ENCODE measurements at places on chromosomes 6 and 20.

DNA sequence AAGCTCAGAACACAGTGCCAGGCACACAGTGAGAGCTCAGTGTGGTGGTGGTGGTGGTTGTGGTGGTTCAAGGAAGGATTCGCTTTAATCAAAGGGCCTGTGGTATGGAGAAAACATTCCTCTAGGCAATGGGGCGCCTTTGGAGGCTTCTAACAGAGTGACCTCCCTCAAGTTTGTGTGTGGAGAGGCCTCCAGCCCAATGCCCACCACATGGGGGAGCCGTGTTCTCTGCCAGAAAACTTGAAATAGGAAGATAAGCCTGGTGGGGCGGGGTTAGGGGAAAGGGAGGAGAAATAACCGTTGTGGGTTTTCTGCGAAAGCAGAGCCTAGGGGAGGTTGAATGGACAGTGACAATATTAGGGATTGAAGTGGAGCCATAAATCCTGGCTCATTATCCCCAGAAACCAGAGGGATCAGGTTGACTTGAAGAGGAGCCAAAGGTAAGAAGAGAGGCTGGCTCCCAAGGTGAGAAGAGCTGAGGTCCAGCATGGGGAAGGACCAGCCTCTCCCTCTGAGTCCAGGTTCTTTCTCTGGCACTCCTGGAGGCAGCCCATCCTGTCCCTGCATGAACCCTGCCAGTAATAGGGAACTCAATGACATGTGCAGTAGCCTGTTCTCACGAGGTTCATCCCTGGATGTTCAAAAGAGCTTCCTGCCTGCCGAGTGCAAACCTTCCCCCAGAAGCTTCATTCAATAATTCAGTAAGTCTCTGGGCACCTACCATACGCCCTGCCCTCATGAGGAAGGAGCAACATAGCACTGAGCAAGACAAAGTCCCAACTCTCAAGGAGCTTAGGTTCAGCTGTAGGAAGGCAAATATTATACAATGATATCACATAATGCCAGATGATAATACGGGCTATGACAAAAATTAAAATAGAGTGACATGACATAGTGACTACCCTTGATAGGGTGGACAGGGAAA, 51.4 kb downstream of the TGM2 start:
- DNase-seq: peak; percentile 56

- DNase-seq: peak; percentile 34
Observed at GRCh38 chr6:36381502-36382389, 5.7 kb downstream of the ETV7 start.

- DNase-seq: no peak
Observed at GRCh38 chr6:122207794-122208193, 191.7 kb upstream of the HSF2 start.

- DNase-seq: no peak
Observed at GRCh38 chr6:52537001-52537753, 39.7 kb downstream of the TRAM2 start.

- no peak for DNase-seq
Observed at GRCh38 chr6:33391922-33392594, 435 bp downstream of the KIFC1 start.

DNA sequence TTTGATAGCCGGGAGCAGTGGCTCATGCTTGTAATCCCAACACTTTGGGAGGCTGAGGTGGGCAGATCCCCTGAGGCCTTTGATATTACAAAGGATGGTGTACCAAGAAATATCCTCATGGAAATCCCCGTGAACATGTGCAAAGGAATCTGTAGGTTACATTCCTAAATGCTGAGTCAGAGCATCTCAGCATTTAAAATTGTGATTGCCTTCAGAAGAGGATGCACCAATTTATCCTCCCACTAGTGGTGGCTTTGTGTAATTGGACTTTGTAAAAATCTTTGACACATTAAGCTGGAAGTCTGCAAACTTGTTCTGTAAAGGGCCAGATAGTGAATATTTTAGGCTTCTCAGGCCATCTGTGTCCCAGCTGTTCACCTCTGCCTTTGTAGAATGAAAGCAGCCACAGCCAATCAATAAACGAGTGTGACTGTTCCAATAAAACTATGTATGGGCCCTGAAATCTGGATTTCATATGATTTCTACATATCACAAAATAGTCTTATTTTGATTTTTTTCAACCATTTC, 11.8 kb downstream of the TMEM14B start:
- DNase-seq: no peak

- no peak for DNase-seq
Observed at GRCh38 chr20:19141998-19142397, 70.4 kb upstream of the SLC24A3 start.

Data from activated effector memory CD4-positive, alpha-beta T cell treated with anti-CD3 and anti-CD28 coated beads, Interleukin-2, amount 50 U/mL, for 16 hours (primary cell).